Fibroblast of skin of right biceps (primary cell): ENCODE measurements at places on chromosomes 12 and 14.

DNA sequence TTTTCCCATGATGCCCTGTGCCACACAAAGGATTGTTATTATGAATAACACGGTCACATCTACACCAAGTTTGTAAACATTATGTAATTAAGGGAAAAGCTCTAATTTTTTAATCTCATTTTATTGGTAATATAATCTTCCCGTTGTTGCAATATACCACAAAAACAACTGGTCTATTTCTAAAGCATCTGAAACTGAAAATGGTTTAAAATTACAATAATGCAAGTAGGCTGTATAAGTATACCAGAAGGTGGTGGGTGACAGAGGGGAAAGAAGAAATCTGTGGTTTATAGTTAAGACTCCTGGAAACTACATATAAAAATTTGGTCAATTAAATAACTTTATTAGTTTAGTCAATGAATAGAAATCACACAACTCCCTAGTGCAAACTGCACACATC, 5.2 kb downstream of the DDHD1 start:
- DNase-seq, result no peak

DNA sequence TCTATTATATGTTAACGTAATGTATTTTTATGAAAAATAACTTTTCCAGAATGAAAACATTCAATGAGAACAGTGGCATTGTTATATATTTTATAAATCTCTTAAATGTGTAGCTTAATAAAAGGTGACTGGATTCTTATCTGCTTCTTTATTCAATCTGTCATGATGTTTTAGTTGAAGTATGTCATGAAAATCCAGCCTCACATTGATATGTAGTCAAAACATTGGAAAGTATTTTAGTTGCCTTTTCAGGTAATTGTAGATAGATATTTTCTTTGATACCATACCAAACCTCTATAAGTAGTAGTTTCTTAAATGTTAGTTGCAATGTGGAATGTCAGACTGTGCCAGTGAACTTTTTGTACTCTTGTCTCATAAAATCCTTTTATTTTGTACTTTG, 41.3 kb upstream of the MSRB3 start:
- DNase-seq, result no peak

GRCh38 chr12:96064271-96064670, 28.9 kb upstream of the LTA4H start:
- DNase-seq, result no peak

- no peak for DNase-seq
Measured at GRCh38 chr12:3632256-3632655, 120.7 kb downstream of the CRACR2A start.

DNA sequence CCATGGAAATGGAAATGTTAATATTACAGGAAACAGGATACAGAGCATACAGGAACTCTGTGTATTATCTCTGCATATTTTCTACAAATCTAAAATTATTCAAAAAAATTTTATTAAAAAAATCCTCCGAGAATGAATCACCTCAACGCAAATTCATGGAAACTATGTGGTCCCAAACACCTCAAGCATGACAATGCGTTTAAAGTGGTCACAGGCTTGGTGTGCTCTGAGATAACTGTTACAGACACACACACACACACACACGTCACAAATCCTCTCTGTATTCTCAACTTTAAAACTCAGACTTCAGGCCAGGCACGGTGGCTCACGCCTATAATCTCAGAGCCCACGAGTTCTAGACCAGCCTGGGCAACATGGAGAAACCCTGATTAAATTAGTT, 45.3 kb upstream of the MTERF2 start:
- DNase-seq, result no peak

DNA sequence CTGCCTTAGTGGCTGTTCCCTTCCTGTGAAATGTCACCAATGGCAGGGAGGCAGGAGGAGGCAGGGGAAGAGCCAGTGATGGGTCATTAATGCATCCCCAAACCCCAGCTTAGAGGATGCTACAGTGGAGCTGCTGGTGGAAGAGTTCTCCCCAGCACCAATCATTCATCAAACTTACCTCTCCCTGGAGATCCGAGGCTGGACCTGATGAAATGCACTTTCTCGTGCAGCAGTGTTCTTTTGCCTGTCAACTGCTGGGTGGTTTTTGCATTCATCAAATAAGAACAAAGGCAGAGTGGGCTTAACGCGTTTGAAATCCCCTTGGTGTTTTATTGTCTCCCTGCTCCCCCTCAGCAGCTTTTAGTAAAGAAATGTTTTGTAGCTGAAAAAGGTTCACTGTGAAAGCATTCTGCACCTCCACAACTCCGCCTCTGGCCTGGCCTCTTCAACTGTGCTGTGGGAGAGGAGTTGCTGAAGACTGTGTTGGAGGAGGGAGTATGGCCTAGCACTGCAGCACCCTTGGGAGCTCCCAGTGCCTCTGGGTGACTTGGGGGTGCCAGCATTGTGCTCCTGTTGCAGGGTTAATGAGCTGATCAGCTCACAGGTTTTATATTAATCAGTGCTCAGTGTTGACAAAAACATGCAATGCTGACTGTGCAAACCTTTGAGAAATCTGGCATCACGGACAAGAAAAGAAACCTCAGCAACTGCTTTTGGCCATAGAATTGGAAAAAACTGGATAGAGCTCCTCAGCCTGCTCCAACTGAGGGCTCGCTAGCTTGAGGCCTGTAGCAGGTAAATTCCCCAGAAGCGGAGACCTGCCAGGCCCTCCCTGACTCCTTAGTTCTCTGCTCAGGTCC, 14.4 kb downstream of the TSPAN9 start:
- DNase-seq, result no peak

- DNase-seq, result no peak
Measured at GRCh38 chr12:132881818-132882217, 5.6 kb downstream of the CHFR start.

GRCh38 chr12:17818931-17819330, 271.1 kb downstream of the RERGL start:
- no peak for DNase-seq

DNA sequence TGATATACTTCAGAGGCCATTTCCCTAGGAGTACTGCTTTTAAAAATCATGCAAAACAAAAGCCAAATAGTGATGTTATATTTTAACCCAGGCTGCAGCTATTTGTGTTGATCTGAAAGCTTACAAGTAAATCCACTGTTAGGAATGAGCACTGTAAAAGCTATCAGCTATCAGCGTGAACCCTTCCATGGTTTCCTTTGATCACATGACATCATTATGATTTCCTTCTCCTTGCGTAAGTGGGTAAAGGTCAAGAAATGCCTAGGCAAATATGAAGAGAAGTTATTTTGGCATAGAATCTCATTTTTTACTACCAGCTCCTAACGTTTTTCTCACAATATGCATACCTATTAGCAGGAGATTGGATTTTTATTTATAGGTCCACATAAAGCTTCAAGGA, 48.6 kb upstream of the CATSPERB start:
- DNase-seq, result no peak

DNA sequence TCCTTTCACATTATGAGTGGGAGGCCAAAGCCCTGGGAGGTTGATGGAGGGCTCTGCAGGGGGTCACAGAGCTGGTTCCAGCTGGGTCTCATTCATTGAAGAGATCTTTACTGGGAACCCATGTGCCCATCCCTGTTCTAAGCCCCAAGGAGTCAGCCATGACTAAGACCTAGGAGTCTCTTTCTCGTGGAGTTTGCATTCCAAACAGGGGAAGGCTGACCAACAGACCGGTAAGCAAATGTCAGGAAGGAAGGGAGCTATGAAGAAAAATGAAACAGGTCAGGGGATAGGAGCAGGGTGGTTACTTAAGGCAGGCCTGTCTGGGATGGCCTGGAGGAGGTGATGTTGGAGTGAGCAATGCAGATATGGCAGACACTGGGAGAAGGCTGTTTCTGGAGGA, 31.5 kb downstream of the SYNDIG1L start:
- DNase-seq, result no peak

DNA sequence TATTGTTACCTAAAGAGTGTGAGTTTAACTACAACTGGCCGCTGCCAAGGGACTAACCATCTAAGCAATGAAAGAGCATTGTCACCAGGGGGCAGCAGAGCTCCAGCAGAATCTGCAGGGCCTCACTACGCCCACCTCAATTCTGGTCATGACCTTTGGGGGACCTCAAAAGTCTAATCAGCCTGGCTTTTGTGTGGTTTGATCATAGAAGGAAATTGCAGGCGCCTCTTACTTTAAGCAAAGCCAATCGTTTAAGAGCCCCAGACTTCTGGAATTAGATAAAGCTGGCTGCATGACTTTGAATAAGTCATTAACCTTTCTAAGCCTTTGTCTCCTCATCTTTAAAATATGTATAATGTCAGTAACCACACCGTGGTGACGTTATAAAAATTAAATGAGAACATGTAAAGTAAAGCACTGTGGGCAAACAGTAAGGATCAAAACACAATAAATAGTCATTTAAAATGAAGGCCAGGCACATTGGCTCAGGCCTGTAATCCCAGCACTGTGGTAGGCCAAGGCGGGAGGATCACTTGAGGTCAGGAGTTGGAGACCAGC, 58.6 kb downstream of the TBX3 start:
- peak; percentile 82 for DNase-seq

DNA sequence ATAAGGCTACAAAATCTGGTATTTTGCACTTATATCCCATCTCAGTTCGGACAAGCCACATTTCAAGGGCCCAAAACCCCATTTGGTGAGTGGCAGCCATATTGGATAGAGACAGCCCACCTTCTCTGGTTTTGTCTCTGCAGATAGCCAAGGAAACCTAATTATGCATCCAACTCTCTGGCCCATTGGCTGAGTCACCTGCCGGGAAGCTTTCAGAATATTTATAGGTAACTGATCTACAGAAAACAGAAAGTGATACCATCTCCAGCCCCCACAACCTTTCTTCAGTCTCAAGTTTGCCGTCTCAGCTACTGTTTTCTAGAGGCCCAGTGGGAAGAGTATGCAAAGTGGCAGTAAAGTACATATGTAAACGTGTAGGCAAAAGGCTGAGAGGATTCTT, 33.7 kb upstream of the PPP1CC start:
- no peak for DNase-seq

GRCh38 chr14:35295845-35296161, 3.6 kb downstream of the PSMA6 start:
- no peak for DNase-seq

DNA sequence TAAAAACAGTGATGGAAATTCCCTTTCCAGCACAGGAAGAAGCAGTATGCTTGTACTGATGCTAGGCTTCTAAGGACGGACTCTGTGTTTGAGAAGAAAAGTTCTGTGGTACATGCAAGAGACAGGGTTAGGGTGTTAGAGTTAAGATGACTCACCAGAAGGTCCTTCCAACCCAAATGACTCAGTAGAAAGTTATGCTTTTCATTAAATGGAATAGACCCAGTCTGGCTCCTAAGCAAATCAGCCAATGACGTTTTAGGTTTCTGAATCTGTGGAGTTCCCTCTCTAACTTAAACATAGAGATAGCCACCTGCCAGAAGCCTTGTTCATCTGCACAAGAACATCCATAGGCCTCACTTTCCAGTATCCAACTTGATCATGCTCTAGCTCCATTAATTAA, 5.7 kb downstream of the PTHLH start:
- DNase-seq, result peak; percentile 95

DNA sequence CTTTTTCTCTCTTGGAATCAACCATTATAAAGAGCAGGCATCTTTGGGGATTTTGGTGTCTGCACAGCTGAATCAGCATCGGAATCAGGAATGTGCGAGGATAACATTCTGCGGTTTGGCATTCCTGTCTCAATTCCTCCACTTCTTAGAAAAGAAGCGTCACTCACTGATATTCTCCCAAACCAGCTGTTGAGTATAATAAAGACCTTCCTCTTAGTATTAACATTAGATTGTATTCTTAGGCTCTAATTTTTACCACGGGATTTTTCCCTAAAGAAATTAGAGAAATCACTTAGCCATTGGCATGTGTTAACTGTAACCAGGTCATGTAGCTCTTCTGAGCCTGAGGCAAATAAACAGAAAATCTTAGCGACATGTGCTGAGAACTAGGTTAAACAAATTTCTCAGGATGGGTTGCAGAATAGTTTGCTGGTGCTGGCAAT, 128.7 kb downstream of the TMX1 start:
- DNase-seq, result peak; percentile 92

- no peak for DNase-seq
Measured at GRCh38 chr12:118292836-118293235, 79.9 kb downstream of the TAOK3 start.
